Motor neuron (in vitro differentiated cells): ENCODE measurements at places on chromosomes 3 and 15.

DNA sequence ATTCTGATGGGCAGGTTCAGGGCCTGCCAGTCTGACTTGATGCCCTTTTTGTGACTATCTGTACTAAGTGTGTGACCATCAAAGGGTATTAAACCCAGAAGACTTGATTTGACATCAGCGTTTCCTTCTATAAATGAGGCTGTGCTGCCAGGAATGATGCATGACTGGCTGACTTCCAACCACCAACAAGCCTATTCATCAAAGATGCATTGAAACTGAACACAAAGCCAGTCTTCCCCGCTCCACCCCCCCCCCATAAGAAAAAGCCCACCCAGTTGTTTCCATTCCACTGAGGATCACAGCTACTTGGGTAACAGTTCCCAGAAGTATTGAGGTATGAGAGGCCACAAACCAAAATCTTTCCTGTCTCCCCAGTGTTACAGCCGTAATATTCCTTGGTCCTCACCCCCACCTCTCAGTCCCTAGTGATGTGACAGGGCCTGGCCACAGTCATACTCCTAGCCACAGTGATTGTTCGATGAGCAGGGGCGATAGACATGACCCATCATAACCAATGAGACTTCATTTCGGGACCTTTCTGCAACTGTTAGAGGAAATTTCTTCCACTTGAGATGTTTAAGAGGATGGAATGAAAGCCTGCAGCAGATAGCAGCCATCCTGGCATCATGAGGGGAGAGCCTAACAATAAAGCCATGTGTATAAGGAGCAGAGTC is 22.6 kb downstream of the SH3BP5 start:
- no peak for ATAC-seq

- no peak for ATAC-seq
These were observed 45.7 kb upstream of the NLGN1 start for GRCh38 chr3:173351886-173352285.

GRCh38 chr15:83914906-83915305 is 261.0 kb downstream of the ADAMTSL3 start:
- no peak for ATAC-seq

- no peak for ATAC-seq
These were observed 32.5 kb upstream of the TBL1XR1 start for GRCh38 chr3:177229791-177230190.

GRCh38 chr15:73716417-73716816 is 32.2 kb downstream of the CD276 start:
- ATAC-seq, result no peak
